ENCODE measurements at places on chromosomes 3 and 15.

- peak; percentile 40 for DNase-seq
Measured at GRCh38 chr3:194537732-194538247, 51.0 kb upstream of the ATP13A3 start.

DNA sequence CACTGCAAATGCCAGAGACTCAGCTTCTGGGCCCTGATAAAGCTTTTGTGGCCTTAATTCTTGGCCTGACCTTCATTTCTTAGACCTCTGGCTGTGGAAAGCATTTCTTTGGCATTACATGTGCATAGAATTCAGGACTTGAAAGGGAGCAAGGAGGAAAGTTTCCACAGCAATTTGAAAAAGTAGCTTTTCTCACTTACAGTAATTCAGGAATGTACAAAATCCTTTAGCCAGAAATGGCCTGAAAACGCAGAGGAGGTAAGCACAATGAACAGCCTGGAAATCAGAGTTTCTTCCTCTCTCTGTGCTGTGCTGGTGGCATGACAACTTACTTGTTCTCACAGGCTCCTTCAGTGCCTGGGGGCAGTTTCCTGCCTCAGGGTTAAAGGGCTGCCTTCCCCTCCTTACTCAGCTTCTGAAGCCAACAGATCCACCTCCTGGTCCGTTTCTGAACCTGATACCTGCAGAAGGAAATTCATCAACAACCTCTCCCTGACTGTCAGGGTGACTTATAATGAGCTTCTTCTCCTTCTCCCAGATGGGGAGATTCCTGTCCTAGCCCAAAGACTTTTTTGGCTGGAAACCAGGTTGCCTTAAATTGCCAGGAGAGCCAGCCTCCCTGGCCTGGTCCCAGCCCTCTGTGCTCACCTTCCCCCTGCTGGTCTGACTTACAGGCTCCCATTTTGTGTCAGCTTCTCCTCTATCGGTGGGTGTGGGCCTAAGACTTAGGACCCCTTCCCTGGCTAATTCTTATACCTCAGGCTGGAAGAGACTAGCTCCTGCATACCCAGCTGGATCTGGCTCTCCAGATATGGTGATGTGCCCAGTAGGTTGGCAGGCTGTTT is 102.3 kb downstream of the MYRIP start:
- DNase-seq, result no peak

- peak; percentile 89 for DNase-seq
Measured at GRCh38 chr3:194135806-194136518, at the start of gene HES1. HES1 (plus strand) TSS chr3:194136148; CDS start chr3:194136381, 233 bp downstream.

- DNase-seq, result peak; percentile 54
Measured at GRCh38 chr15:61742591-61742990, 317.7 kb downstream of the VPS13C start.

DNA sequence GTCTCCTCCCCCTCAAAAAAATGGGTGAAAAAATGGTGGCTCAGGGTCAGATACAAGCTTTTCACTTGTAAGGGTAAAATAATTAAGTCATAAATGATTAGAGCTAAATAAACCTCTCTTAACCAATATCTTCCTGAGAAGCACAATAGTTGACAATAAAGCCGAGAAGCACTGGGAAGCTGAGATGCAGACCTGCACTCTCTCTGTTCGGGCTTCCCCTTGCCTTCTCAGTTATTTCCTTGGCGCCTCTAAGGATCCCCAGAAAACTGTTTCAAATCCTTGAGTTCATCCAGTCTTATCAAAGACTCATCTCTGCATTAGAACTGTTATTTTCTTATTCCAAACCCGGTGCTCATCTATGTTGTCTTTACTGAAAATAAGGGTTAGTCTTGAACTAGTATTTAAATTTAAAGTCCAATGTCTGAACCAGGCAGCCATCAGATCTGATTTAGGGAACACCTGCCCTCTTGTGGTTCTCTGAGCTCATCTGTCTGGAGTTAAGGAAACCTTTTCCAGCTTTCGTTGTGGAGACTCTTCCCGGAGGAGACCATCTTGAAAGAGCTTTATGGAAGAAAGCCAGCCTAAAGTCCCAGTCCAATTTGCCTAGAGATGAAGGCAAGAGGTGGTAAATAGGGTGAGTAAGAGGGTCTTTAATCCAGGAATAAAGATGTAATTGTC is 256.4 kb upstream of the MCTP2 start:
- peak; percentile 20 for DNase-seq

DNA sequence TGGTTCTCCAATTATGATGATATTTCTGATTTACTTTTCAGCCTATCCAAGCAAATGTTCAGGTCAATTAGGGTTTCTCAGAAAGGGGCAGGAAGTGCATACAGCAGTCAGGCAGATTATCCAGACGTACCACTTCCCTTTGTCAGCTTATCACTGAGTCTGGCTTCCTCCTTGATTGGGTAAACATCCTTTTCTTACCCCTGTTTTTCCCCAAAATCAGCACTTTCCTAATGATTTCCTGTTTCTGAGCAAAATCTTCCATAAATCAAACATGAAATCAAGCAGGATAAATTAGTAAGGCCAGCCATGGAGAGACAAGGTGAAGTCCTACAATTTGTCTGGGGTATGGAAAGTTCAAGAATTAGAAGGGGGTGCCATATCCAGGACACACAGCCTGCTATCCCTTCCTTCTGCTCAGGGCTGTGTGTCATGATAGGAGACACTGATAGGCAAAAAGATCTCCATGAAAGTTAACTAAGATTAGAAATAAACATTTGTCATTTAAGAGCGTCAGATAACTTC is 29.0 kb downstream of the ADIPOQ start:
- DNase-seq, result no peak

DNA sequence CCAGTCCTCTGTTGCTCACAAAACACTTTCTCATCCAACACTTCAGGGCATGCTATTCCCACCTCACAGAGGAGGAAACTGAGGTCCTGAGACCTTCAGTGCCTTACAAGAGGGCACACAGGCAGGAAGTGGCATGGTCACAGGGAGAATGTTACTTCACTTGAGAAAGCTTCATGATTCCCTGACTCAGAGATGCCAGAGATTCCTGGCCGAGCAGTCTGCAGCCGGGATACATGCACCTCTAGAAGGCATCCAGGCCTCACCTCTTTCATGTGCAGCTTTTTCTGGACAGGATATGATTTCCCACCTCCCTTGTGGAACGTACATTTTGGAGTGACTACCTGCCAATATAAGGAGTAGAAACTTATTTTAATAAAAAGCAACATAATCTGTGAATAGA is 2.8 kb upstream of the SST start:
- DNase-seq, result no peak

DNA sequence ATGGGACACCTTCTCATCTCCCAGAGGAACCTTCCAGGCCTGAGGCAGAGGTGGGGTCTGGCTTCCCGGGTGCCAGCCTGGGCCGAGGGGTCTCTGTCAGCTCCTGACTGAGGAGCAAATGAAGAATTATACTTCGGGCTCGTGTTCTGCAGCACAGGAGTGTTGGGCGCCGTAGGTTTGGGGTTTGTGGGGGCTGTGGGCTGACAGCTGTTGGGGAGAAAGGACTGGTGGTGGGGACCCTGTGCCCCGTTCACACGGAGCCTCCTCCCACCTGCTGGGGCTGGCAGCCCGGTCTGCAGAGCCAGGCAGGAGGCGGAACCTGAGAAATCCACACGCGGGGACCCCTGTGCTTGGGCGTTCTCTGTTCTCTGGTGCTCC is 59.7 kb downstream of the ADAMTS7 start:
- no peak for DNase-seq

- DNase-seq, result peak; percentile 93
Measured at GRCh38 chr15:63250312-63250965, 27.0 kb upstream of the APH1B start.

- DNase-seq, result no peak
Measured at GRCh38 chr3:190073264-190074008, 47.3 kb downstream of the P3H2 start.

- no peak for DNase-seq
Measured at GRCh38 chr3:172210355-172210754, 171.0 kb downstream of the FNDC3B start.

DNA sequence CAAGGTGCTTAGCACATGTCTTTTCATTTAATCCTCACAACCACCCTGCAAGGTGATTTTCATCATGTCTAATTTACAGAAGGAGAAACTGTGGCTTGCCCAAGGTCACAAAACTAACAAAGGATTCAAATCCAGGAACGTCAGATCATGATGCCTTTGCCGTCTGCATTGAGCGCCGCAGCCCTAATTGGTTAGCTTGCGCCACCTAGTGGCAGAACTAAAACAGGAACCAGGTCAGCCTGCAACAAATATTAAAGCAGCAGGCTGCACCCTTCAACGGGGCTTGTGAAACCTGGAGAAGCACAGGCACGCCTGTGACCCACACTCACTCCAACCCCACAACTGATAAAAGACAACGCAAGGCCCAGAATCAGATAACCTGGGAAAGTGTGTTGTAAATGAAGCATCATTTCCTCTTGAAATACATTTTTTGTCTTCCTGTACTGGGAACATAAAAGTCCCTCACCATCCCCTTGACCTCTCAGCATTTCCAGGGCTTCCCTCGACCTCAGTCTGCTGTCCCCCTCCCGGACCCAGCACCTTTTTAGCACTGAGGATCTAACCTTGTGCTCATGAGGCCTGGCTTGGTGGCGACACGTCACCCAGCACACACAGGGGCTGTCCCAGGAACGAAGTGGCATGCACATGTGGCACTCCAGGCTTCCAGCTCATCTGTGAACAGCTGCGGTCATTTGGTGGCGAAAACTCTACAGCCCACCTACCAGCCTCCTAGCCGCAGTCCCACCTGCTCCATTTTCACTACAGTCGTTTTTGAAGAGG is 17.3 kb downstream of the DPH3 start:
- DNase-seq, result no peak

GRCh38 chr3:100603469-100603868 is 5.9 kb upstream of the ADGRG7 start:
- DNase-seq, result no peak

DNA sequence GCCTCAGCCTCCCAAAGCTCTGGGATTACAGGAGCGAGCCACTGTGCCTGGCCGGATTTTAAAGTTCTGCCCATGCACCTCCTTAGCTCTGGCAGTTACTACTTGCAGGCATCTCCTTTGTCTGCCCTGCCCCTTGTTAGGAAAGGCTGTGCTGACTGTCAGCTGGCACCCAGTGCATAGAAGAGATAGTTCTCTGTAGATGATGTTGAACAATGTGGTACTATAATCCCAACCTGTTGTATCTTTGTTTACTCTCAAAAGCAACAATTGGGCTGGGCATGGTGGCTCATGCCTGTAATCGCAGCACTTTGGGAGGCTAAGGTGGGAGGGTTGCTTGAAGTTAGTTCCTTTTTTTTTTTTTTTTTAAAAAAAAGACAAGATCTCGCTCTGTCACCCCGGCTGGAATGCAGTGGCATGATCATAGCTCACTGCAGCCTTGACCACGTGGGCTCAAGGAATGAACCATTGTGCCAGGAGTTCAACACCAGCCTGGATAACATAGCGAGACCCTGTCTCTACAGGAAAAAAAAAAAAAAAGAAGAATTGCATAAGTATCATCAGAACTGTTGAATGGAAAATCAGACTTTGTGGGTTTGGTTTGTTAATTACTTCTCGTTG is 30.6 kb downstream of the FLNB start:
- no peak for DNase-seq

- DNase-seq, result no peak
Measured at GRCh38 chr3:115663414-115663813, 40.1 kb downstream of the GAP43 start.

DNA sequence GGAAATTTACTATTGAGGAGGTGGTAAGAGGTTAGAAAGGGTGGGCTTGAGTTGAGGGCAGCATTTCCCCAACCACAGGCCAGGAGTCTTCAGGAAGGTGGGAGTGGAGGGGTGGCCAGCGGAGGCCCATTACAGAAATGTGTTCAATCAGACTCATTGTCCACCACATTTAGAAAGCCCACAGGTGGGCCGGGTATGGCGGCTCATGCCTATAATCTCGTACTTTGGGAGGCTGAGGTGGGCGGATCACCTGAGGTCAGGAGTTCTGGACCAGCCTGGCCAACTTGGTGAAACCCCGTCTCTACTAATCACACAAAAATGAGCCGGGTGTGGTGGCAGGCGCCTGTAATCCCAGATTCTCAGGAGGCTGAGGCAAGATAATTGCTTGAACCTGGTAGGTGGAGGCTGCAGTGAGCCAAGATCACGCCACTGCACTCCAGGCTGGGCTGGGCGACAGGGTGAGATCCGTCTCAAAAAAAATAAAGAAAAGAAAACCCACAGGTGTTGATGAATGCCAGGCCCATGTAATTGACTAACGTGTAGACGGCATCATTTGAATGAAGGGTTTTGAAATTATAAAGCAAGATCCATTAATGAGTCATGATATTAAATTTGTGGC is 12.2 kb upstream of the SYNM start:
- DNase-seq, result no peak

DNA sequence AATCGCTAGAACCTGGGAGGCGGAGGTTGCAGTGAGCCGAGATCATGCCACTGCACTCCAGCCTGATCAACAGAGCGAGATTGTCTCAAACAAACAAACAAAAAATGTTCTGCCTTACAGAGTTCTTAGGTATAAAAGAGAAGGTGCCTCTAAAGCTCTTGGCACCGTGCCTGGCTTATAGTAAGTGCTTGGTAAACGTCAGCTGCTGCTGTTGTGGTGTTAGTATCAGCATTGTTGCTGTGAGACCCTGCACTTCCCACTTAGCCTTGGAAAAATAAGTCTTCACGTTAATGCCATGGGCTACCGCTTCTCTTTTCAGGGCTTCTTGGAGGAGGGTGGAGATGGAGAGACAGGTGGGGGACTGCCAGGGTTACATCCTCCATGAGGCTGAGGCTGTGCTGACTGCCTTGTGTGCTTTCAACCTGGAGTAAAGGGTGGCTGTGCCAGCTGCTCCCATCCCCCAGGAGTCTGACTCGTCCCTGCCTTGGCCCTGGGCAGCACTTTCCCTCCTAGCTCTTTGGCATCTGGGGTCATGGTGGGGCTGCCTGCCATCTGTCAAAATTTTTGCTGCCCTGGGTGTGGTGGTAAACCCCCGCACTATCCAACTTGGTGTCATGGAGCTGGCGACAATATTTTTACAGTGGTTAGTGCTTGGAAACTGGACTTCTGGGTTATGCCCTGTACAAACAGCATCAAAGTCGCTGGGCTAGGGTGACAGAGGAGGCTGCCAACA is 17.8 kb downstream of the FLNB start:
- DNase-seq, result no peak

DNA sequence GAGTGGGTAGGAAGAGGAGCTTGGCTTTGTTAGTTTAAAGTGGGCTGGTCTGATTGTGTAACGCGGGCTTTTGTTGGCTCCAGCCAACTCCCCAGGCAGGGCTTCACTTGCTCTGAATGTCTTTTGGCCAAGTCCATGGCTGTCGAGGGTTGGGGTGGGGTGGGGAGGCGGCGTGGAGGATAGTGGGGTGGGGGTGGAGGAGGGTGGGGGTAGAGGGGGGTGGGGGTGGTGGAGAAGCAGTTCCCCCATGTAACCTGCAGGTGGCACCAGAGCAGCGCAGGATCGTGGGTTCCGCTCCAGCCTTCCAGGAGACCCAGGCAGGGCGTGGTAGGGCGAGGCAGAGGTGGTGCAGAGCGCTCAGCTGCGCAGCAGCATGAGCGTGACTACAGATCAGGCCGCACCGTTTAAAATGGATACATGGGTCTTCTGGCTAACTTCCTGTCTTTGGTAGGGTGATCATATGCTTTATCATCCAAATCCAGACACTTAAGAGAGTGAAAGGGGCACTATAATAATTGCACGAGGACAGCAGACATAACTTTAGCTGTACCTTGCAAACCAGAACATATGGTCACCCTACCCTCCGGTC is 28.3 kb downstream of the GOLGA6A start:
- DNase-seq, result peak; percentile 12

Data from epithelial cell of prostate (primary cell).